ENCODE measurements at places on chromosomes 4 and X.

- DNase-seq, result no peak
Observed at GRCh38 chrX:110914281-110914680, 118.7 kb upstream of the CHRDL1 start.

- DNase-seq, result no peak
Observed at GRCh38 chrX:134654398-134655012, 3.8 kb downstream of the PLAC1 start.

DNA sequence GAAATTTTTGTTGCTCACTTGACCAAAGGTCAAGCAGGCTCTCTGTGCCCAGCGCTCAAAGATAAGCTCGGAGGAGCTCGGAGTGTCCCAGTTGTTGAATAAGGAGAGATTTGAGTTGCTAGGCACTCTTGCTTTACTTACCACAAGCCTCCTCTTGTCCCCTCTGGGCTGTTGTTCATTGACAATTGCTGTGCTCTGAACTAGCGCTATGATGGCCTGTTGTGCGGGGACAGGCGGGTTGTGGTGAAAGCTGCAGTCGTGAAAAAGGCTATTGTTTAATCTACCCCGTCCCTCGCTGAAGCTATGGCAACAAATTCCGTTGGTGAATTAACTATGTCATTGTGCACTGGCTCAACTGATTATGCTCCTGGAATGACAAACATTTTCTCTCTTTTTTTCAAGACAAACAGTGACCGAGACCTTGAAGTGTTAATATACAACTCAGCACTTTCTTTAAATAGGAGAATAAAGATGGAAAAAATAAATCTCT, 21.0 kb upstream of the POLA1 start:
- DNase-seq, result peak; percentile 63

DNA sequence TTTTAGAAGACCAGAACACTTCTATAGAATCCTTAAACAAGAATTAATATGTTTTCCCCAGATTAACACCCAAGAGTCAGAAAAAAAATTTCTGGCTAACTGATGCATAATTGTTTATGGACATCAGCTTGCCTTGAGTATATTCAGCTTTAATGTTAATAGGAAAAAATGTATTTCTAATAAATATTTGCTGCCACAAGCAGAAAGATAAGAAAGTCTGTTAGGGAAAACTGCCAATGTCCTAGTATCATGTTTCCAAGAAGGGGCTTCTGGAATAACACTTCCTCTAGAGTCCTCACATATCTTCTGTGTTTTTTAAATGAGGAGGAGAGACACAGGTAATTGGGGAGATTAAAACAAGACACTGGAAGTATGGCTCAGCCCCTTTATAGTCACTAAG, 202.1 kb upstream of the TET2 start:
- DNase-seq, result no peak

DNA sequence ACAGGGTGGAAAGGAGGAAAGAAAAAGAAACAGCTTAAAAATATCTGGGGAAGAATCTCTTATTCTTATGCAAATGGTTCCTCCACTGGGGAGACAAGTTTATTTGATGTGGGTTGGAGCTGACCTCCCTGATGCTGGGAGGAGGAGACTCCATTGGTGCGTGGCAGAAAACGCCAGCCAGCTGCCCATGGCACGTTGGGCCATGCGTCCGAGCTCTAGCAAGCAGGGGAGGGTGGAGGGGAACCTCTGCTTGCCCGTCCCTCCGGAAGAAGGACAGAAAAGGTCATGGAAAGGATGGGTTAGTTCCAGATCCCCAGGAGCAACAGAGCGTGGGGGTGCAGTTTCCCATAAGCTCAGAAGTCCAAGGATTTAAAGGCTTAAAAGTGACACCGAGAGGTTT, 210.4 kb downstream of the KLHL4 start:
- no peak for DNase-seq

GRCh38 chr4:183332447-183332846, 10.2 kb upstream of the CLDN24 start:
- no peak for DNase-seq

DNA sequence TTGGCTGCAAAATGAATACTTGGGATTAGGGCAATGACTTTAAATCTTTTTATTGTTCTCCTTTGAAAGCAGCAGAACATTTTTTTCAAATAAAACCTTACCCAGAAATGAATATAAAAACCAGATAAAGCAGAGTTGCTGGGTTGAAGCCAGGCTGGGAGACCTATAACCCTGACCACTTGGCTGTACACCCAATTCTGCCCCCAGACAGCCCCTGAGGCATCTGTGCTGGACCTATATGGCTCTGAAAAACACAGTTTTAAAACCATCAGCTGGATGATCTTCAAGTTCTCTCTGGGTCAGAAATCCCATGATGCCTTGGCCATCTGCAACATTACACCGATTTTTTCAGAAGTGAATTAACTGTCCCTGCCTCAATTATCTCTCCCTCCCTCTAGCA, 23.7 kb upstream of the GLRA2 start:
- DNase-seq, result no peak

DNA sequence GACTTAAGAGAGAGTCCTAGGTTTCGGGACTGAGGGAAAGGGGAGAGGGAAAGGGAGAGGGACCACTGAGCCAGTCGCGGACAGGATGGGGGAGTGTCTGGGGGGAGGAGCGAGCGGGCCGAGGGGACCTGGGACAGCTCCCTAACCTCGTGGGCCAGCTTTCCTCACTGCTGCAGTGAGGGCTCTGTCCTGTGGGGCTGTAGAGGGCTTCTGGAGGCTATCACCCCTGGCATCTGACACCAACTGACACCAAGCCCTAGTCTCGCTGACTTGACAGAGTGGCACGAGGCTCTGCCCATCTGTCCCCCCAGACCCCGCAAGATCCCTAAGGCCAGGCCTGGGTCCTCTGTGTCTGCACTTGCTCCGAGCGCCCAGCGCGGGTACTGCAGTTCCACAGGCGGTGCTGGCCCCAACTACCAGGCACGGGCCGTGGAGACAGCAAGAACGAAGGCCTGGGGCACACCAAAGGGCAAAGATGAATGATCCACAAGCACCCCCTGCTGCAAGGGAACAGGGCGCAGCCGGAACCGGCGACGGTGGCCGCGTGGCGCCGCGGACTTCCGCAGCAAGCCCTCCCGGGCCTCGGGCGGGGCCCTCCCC, 465 bp downstream of the HAUS7 start:
- no peak for DNase-seq

DNA sequence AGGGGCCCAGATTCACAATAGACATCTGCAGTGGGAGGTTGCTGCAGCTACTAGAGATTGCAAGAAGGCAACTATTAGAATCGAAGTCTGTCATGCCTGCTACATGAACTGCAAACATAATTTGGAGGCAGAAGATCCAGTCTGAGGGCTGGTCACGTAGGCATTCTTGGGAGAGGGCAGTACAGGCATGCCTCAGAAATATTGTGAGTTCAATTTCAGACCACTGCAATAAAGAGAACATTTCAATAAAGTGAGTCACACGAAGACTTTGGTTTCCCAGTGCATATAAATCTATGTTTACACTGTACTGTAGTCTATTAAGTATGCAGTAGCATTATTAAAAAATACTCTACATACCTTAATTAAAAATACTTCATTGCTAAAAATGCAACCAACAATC, 585.8 kb upstream of the FAT1 start:
- no peak for DNase-seq

DNA sequence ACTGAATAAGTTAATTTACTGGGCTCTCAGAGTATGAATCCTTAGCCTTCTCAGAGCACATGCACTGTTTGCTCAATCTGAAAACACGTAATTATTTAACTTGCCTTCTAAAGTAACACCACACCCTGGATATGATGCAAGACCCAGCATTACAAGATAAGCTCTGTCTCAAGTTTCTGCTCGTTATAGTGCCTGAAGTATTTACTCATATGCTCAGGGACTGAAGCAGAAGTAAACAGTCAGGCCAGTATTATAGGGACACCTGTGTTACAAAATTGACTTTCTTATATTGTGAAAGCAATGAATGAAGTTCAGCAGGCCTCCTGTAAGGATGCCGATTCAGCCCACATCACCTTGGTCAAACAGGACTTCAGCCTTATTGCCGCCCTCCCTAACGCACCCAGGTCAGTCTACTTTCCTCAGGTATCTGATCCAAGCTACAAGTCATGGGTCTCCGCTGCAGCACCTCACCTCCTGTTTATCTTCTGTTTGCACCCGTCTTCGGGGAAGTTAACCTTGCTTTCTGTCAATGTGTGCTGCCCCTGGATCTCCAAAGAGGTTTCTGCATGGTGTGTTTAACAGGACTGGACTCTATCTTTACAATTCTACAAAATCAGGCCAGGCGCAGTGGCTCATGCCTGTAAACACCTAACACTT, 42.8 kb upstream of the KLF3 start:
- DNase-seq, result no peak

- DNase-seq, result no peak
Observed at GRCh38 chr4:55560096-55560495, 13.4 kb upstream of the CLOCK start.

DNA sequence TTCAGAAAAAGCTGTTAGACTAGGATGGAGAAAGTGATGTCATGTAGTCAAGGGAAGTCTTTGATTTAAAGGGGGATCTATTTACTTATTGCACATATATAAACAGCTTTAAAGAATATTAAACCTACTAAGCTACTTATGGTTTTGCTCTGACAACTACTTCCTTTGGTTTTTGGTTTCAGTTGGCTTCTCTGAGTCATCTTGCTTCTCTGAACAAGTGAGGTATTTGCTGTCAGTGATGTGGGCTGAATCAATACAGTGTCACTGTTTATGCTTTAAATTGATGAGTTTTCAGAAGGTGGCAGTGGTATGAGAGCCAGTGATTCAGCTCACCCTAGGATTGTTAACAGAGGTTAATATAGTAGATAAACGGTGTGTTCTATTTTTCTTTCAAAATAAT, 75.1 kb downstream of the CEP44 start:
- no peak for DNase-seq

GRCh38 chr4:54513204-54513603, 144.6 kb upstream of the KIT start:
- DNase-seq, result no peak
